ENCODE measurements at places on chromosomes 3 and 15.

GRCh38 chr15:71509139-71509538, 301.2 kb upstream of the NR2E3 start:
- no peak for DNase-seq

- no peak for DNase-seq
Measured at GRCh38 chr3:128967748-128968355, 26.0 kb downstream of the CFAP92 start.

DNA sequence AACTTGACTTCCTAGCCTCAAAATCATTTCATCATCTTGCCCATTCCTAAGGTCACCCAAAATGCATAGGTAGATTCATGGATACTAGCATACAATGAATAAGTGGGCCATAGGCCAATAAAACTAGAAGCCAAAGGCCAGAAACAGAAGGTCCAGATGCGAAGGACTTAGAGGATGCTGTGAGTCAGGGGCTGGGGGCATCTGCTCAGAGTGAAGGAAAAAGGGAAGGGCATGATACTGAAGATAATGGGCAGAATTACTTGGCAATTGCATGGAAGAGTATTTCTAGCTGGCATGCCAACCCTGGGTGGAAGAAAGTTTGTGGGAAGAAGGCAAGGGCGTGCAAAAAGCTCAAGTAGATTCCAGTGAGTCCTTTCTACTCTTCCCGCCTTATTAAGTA, 27.5 kb downstream of the ILDR1 start:
- DNase-seq = no peak

GRCh38 chr3:42661593-42662022, 8.1 kb downstream of the ZBTB47 start:
- no peak for DNase-seq

- DNase-seq = peak; percentile 33
Measured at GRCh38 chr3:45612918-45613602, 18.5 kb downstream of the LIMD1 start.

DNA sequence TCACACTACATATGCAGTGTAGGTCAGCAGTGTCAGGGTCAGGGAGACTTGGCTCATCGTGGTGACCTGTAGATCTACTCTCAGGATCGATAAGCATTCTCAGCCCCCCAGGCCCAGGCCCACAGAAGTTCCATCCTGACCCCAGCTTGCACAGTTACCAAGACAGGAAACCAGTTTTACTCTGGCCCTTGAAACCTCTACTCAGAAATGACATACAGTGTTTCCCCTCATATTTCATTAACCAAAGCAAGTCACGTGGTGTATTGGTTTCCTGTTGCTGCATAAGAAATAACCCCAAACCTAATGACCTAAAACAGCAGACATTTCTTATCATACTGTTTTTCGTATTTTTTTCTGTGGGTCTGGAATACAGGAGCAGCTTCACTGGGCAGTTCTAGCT, 242.2 kb downstream of the SLCO3A1 start:
- no peak for DNase-seq

DNA sequence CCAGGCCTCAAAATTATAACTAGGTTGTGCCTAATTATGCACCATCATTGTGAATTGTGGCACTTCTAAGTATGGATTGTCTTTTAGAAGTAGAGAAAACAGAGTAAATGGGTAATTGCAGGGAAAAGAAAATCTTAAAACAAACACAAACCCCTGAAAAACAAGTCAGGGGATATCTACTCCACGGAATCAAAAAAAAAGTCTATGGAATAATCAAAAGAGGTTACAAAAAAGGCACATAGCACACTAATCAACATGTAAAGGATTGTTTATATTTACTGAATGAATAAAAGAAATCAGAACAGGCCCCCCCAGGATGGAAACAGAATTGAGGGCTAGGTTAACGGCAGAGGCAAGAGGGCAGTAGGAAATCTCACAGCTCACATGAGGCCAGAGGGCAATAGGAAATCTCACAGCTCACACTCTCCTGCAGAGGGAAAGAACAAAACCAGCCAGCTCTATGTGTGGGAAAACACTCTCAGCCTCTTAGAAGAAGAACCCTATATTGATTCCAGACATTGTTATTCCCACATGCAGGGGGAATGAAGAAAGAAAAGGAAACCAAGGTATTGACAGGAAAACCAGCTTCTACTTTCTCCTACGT, 72.7 kb upstream of the FNDC3B start:
- no peak for DNase-seq
